Stimulated activated CD8-positive, alpha-beta memory T cell treated with anti-CD3 and anti-CD28 coated beads, Interleukin-15, amount 100 ng/mL, for 48 hours (primary cell): ENCODE measurements at places on chromosomes 2 and 18.

- no peak for DNase-seq
Observed at GRCh38 chr2:160507046-160507407, 13.4 kb upstream of the RBMS1 start.

- DNase-seq = no peak
Observed at GRCh38 chr2:102977426-102978090, 215.7 kb downstream of the TMEM182 start.

- no peak for DNase-seq
Observed at GRCh38 chr2:55123851-55124269, 73.6 kb upstream of the RTN4 start.

GRCh38 chr2:105691947-105692390 is 52.7 kb upstream of the NCK2 start:
- DNase-seq = no peak

DNA sequence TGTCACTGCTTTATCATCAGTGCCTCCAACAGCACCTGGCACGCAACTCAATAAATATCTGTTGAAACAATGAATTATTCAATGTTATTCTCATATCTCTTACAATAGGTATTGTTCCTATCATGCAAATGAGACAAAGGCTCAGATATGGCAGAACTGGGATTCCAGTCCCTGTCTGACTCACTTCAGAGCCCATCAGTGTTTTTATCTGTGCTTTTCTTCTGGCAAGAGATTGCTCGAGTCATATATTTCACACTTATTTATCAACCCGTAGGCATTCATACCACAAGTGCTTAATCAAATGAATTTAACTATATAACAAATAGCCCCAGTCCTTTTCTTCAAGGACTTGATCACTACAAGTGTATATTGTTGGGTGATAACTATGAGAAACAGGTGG is 76.4 kb upstream of the TSPYL6 start:
- no peak for DNase-seq

DNA sequence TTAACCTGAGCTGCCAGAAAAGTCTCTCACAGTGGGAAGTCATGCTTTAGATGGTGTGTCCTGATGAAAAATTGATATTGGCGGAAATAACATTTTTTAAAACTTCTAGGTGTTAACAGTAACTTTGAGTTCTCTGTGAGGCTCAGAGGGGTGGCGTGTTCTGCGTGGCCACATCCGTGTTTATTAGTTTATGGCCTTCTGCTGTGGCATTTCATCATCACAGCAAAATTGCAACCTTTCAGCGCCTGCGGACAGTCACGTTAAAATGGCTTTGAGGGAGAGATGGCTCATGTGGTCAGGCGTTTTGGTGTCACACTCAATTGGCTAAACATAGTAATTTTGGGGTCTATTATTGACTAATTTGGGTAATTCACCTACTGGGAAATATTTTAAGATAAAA is 42.4 kb downstream of the KLHL29 start:
- DNase-seq = no peak

GRCh38 chr2:492178-492577 is 185.0 kb downstream of the TMEM18 start:
- DNase-seq = no peak

DNA sequence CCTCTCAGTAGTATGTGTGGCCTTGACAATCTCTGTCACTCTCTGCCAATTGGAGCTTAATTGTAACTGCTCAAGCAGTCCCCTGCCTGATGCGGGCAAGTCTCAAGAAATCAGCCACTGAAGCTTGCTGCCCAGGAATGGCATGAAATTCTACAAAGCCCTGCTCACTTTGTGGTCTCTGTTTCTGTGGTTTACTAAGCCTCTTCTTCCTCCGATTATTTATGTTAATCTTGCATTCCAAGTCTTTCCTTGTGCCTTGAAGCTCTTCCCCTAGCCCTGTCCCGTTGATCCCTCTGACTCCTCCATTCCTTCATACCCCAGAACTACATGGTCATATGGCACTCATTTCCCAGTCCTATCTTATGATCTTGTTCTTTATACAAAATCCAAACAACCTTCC is 489.3 kb upstream of the CHST9 start:
- no peak for DNase-seq

DNA sequence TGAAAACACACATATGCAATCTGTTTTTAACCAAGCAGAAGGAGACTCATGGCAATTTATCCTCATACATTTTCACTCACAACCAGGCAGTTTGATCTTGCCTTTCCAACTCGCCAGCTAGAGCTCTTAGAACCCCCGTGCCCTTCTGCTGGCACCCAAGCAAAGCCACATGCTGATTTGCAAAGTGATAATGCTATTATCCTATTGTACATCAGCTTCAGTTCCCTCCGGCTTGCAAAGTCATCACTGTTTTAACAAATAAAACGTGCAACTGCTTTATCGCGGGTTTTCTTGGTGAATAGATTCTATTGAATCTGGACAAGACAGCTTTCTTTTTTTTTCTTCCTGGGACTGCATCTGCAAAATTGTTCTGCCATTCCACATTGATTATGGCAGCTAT is 314.6 kb downstream of the LNPK start:
- DNase-seq = no peak

DNA sequence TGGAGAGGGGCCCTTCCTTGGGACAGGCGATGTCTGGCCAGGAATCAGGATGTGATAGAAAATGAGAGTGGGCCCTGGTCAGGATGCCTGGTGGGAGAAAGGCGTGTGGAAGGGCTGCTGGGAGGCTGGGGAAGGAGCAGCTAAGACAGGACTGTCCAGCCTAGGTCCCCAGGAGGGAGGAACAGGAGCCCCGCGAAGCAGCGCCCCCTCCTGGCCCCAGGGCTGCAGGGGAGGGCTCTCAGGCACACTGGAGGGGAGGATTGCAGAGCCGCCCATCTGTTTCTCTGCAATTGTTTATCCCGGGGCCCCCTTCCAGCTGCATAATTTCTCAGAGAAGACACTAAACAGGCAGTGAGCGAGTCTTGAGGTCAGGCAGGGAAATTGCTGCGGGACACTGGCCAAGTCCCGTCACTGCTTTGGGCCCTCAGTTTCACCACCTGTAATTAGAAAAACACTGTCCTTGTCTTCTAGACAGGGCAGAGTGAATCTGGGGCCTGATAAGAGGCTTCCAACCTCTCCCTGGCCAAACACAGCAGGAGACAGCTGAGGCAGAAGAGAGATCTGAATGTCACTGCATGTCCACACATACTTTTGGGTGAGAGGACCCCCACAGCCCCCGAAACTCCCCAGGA is 3.9 kb upstream of the NPPC start:
- DNase-seq = peak; percentile 10

- DNase-seq = no peak
Observed at GRCh38 chr2:3604207-3604877, 9.4 kb downstream of the COLEC11 start.

DNA sequence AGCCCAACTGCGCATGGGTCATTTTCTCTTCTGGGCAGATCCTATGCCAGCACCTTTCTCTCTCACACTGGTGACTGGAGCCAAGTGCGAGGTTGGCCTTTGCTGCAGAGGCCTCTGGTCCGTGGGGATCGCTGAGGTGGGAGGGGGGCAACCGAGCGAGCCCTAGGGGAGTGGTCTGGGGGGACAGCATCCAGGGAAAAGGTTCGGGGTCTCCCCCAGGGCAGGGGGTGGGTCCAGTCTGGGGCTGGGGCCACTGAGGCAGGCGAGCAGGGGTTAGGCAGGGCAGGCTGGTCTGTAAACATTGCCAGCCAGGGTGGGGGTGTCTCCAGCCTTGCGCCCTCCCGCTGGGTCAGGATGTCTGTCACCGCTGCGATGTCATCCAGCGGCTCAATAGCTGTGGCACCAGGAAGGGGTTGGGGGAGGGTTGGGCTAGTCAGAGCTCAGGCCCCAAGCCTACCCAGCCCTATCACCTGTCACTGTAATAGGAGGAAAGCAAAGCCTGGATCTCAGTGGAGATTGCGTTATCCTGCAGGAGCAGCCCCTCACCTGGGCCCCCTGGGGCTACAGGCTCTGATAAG is 4.7 kb downstream of the WDR54 start:
- DNase-seq = no peak

- DNase-seq = no peak
Observed at GRCh38 chr2:42930025-42930581, 137.7 kb upstream of the HAAO start.

DNA sequence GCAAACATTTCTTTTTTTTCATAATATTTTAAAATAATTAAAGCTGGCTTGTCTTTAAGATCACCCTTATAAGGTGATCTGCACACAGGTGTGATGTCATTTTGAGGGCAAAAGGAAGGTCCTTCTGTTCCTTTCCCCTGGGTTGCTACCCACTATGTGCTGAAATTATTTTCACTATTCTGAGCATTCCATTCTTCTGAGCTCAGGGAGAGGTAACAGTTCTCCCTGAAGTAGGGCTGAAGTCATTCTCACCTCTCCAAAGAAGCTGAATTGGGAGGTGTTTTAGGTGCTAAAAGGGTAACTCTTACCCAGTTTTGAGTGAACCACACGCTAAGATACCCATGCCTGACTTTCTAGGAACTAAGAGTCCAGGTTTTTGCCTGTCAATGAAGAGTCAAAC is 247.6 kb downstream of the SLC4A3 start:
- DNase-seq = no peak

DNA sequence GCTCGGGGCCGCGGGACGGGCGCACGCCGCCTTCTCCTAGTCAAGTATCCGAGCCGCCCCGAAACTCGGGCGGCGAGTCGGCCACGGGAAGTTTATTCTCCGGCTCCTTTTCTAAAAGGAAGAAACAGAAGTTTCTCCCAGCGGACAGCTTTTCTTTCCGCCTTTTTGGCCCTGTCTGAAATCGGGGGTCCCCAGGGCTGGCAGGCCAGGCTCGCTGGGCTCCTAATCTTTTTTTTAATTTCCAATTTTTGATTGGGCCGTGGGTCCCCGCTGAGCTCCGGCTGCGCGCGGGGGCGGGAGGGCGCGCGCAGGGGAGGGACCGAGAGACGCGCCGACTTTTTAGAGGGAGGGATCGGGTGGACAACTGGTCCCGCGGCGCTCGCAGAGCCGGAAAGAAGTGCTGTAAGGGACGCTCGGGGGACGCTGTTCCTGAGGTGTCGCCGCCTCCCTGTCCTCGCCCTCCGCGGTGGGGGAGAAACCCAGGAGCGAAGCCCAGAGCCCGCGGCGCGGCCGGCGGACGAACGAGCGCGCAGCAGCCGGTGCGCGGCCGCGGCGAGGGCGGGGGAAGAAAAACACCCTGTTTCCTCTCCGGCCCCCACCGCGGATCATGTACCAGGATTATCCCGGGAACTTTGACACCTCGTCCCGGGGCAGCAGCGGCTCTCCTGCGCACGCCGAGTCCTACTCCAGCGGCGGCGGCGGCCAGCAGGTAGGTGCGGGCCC is 617 bp downstream of the FOSL2 start:
- peak; percentile 38 for DNase-seq

DNA sequence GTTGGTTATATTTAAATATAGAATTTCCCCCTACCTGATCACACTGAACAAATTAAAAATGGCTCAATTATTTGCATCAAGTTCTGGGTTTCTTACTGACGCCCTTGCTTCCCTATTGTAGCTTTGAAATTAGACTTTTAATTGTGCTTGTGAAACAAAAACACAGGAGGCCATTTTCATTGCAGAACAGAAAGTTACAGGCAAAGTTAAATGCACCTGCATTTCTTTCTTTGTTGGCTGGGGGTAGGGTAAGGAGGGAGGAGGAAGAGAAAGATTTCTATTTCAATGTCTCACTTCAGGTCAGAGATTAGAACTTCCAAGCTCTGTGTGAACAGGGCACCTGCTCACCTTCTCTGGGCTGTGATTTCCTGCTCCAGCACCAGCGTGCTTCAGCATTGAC is 199.6 kb downstream of the BCL11A start:
- no peak for DNase-seq
